ENCODE measurements at places on chromosomes 13 and 19.

- no peak for DNase-seq
Measured at GRCh38 chr13:65826657-65827056, 1403.5 kb downstream of the PCDH9 start.

- DNase-seq, result no peak
Measured at GRCh38 chr13:100600461-100600860, 11.9 kb upstream of the GGACT start.

GRCh38 chr13:112767506-112768471, 78.0 kb downstream of the ATP11A start:
- DNase-seq, result no peak

DNA sequence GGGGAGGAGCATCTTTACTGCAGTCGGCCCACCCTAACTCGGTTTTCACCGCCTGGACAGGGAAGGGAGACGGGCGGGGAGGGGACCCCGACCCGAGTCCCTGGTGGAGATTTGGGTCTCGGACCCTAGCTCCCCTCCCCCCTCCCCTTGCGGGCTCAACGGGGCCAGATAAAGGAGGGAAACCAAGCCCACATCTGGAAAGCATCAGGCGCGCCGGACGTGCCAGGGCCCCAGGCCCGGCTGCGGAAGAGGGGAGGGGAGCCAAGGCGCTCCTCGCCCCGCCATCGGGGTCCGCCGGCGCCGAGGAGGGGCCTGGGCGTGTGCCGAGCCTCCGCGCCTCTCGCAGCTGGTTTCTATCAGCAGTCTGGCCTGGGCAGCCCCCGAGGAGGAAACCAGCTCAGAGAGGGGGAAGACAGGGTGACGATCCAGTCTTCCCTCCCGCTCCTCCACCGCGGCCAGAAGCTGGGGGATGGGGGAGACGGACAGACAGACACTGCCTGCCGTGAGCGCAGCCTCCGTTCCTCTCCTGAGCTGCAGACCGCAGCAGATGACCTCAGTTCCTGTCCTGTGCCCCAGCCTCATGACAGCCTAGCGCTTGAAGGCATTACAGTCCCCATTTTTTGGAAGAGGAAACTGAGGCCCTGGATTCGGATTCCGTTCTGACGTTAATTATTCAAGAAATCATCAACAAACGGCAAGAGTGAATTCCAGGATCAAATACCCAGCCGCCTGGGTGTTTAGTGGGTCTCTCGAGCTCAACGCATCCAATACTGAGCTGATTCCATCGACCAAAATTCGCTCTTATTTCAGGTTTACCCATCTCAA, 3.6 kb upstream of the GNG8 start:
- peak; percentile 86 for DNase-seq

DNA sequence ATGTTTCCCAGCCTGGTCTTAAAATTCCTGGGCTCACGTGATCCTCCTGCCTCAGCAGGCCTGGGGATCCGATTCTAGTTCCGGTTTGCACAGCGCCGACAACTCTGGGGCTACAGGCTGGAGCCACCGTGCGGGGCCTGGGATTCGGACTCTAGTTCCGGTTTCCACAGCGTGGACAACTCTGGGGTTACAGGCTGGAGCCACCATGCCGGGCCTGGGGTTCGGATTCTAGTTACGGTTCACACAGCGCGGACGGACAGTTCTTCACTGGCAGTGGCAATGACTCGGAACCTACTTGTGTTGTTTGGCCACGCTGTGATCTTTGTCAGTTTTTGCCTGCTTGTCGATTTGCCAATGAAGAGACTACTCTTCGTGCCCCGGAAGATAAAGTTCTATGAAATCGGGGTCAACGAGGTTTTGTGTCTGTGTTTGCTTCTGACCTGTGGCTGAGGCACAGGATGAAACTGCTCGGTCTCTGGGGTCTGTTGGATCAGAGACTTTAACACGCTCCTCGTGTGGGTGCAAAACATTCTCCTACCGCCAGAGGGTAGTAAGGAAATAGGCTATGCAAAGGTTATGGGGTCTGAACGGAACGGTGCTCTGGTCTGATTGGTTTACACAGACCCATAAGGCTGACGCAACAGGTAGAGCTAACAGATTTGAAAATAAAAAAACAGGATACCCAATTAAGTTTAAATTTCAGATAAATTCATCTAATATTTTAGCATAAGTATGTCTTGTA, 12.1 kb upstream of the ZSCAN1 start:
- DNase-seq, result peak; percentile 41

GRCh38 chr19:18150776-18151624, 2.0 kb upstream of the PIK3R2 start:
- DNase-seq, result no peak

GRCh38 chr13:104414771-104415170, 1348.6 kb upstream of the SLC10A2 start:
- no peak for DNase-seq

GRCh38 chr13:20624213-20624612, 57.3 kb downstream of the IFT88 start:
- no peak for DNase-seq

- DNase-seq, result no peak
Measured at GRCh38 chr13:100610391-100611347, 22.1 kb upstream of the GGACT start.

DNA sequence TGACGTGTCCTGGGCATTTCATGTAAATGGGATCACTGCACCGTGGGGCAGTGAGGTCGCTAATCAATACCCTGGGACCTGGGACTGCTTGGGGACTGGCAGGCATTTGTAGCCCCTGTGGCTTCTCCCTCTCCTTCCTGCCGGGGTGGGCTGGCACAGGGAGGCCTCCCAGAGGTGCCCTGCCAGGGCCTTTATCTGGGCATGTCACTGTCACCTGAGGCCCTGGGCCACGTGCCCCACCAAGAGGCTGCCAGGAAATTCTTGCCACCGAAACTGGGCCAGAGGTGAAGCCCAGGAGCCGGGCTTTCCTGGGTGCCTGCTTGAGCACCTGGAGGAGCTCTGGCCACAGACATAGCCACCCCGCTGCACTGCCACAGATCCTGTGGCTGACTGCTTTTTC, 1.8 kb upstream of the NMRK2 start:
- no peak for DNase-seq

DNA sequence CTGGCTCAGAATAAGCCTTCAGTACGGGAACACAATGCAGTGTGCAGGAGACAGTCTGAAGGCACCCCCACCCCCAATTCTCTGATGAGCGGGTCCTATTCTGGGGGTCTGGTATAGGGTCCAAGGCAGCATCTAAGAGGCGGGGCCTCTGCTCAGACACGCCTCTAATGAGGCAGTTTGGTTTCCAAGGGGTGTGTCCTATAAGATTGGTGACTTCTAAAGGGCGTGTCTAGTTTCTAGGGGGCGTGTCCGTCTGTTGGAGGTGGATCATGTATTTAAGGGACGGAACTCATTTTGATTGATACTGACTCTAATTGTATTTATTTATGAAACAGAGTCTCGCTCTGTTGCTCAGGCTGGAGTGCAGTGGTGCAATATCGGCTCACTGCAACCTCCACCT, 8.7 kb downstream of the FIZ1 start:
- DNase-seq, result peak; percentile 29

DNA sequence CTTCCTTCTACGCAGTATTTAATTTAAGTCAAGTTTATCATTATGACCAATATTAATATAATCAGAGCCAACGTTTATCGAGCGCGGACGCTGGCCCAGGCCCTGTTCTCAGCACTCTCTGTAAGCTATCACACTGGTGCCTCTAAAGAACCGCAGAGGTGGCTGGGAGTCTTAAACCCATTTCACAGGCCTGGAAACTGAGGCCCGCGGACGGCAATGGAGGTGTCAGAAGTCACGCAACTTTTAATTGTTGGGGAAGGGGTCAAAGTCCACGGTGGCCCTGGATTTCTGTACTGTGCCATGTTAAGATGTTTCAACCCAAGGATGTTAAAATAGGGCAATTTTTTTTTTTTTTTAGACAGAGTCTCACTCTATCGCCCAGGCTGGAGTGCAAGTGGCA, 8.8 kb downstream of the PTPRS start:
- no peak for DNase-seq

DNA sequence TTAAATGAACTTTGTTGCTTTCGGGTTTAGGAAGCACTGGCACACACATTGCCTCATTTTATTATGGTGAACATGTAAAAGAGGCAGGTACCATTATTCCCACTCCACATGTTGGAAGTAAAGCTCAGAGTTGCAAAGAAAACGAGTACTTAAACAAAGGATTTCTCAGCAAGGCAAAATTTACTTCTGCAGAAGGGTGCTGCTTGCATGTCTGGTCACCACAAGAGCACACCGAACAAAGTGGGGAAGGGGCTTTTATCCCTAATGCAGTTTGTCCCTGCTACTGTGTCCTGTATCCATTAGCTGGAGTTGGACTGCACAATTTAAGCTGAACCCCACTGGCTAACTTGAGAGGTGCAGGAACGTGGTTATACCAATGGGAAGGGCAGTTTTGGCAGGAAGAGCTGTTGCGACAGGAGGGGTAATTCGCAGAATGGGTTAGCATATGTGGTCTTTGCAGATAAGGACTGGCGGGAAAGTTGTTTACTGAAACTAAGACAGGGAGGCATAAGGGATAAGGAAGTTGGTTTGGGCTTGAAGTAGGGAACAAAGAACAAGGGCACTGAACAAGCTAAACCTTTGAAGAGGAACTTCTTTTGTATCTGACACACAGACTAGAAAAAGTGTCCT, 545.5 kb downstream of the UQCRFS1 start:
- no peak for DNase-seq

- peak; percentile 18 for DNase-seq
Measured at GRCh38 chr13:100892981-100893380, 218.4 kb upstream of the TMTC4 start.

DNA sequence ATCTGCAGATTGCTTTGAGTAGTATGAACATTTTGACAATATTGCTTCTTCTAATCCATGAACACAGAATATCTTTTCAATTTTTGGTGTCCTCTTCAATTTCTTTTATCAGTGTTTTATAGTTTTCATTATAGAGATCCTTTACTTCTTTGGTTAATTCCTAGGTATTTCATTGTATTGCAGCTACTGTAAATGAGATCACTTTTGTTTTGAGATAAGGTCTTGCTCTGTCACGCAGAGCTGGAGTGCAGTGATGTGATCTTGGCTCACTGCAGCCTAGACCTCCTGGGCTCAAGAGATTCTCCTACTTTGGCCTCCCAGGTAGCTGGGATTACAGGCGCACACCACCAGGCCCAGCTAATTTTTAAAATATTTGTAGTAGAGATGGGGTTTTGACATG, 9.8 kb downstream of the CYP2A7 start:
- DNase-seq, result no peak

DNA sequence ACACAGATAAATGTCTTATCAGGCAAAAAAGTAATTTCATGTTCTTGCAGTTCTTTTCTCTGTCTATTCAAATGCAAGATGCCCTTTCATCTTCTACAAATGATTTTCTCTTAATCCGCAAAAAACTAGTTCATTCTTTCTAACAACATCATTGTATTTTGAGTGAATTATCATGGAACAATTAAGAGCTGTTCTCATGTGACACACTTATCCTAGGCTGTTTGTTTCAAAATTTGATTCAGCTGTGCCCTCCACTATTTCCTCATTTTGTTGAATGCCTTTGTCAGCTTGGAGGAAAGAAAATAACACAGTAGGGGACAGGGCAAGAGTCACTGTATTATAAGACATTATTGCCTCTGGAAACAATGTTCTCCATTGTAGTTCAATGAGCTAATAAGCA, 396.9 kb downstream of the KCTD12 start:
- DNase-seq, result no peak

GRCh38 chr19:4584670-4585460, 25.4 kb upstream of the SEMA6B start:
- no peak for DNase-seq

DNA sequence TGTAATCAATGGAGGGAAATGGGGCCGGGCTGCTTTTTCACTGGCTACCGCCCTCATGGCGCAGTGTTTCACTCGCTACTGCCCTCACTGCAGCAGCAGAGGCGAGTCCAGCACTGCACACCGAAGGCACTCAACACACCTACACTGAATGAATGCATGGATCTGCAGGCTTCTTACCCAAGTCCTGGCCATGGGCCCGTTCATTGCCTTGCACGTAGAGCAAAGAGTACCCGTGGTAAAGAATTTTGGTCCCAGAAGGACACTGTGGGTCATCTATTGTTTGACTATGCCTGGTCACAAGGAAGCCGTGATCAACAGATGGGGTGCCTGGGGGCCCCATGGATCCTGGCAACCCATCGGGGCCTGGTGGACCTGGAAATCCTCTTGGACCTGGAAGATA, 144.9 kb downstream of the COL4A1 start:
- DNase-seq, result no peak

GRCh38 chr19:4568886-4569285, 9.4 kb upstream of the SEMA6B start:
- no peak for DNase-seq

- DNase-seq, result no peak
Measured at GRCh38 chr13:61180234-61180633, 235.4 kb downstream of the PCDH20 start.

GRCh38 chr19:48628486-48629296, 8.5 kb downstream of the DBP start:
- no peak for DNase-seq

DNA sequence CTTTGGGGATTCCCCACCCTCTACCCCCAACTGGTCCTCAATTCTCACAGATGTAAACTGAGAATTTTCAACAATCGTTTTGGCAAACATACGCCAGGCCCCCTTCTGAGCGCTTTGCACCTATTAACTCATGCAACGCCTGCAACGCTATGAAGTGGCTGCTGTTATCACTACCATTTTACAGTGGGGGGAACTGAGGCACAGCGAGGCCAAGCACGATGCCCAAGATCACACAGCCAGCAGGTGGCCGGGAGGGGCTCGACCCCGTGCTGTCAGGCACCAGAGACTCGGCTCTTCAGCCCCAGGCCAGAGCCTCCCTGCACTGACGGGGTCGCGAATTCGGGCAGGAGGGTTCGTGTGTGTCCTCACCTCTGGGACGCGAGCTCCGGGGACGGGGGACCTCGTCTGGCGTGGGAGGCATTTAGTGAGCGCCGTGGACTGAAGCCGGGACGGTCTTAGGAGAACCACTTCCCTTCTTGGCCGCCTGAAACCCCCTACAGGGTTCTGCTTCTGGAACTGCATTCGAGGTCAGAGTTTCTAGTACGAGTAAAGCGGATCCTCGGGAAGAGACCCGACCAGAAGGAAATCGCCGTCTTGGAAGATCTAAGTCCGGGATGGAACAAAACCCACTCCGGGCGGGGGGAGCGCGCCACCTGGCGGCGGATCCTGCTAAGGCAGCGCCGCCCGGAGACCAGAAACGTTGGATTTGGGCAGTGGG, 21.0 kb downstream of the ZNF114 start:
- peak; percentile 83 for DNase-seq

DNA sequence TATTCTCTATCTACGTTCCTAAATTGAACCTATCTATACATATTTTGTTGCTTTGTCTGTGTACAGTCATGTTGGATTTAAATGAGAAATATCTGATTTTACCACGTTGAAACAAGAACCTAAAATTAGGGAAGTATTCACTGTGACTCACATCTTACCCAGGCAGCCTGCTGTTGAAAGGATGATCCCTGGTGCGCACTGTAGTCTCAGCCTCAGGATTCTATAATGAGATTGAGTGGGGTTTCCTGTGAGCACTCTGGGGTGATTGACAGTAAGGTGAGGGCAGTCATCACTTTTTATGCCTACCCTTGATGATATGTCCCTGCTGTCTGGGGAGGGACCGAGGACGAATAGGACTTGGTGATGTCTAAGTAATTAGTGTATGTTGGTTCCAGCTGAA, 35.4 kb downstream of the PCCA start:
- peak; percentile 45 for DNase-seq
